ENCODE measurements at places on chromosomes 4 and X.

GRCh38 chrX:13373431-13374187 is 53.8 kb upstream of the ATXN3L start:
- DNase-seq = no peak

- no peak for DNase-seq
Observed at GRCh38 chr4:112956484-112956896, 93.0 kb upstream of the ANK2 start.

GRCh38 chr4:97582890-97583289 is 560.4 kb downstream of the STPG2 start:
- DNase-seq = no peak

GRCh38 chrX:13305108-13305507 is 14.7 kb downstream of the ATXN3L start:
- DNase-seq = no peak

GRCh38 chr4:141425124-141425523 is 204.4 kb downstream of the ZNF330 start:
- no peak for DNase-seq

- DNase-seq = no peak
Observed at GRCh38 chrX:119226446-119226845, 9.6 kb upstream of the PGRMC1 start.

DNA sequence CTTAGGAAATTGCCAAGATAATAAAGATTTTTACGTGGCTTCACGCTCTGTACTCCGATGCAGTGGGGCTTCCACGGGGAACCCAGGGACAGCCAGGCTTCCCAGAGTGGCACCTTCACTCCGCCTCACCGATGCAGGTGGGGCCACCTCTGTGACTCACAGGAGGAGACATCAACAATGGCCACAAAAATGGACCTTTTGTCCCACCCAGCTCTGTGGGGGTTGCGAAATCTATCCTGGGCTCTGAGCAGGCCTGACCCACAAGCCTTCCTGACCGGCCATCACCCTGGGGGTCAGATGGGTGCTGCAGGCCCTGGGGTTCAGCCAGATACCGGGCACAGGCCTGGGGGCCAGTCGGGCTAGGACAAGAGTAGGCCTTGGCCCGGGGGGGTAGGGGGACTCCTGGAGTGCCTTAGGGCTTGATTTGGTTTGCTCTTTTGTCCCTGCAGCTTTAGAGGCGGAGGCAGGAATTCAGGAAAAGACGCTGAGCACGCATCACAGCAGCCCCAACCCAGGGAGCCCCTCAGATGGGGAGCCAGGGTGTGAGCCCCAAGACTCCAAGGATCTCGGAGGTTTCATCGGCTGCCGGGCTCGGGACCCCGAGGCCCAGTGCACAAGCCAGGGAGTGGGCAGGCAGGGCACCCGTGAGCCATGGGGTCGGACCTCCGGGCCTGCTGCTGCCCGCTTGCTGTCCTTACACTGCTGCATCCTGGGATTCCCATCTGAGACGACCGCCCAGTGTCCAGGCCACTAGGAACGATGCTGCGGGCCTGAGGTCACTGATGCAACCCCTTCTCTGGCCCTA is 136.5 kb upstream of the NKX1-1 start:
- no peak for DNase-seq

DNA sequence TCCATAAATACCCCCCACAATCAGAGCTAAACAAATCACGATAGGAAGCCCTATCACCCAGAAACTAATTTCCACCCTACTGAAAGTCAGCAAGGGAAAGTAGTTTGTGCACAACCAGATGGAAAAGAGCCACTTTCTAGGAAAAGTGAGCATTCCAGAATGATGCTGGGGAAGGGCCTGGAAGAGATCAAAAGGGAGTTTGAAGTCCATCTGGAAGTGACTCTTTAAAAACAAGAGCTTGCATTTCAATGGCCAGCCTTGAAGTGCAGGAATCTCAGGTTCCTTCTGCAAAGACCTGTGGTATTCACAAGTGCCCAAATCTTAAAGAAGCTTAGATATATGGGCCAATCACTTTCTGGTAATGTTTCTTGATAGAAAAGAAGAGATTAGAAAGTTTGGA is 97.0 kb upstream of the LDB2 start:
- no peak for DNase-seq

DNA sequence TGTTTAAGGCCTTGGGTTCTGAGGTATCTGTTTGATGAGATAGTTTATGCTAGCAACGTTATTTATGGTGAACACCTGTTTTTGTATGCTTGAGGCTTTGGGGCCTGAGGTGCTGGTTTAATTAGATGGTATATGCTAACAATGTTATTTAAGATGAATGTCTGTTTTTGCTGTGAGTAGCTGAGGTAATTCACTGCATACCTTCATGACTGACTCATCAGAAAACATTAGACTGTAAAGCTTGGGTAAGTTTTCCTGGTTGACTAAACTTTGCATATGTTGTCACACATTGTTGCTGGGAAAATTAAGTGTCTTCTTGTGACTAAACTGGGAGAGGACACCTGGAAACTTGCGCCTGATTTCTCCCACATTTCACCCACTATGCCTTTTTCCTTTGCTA is 1026.6 kb downstream of the RAPGEF2 start:
- no peak for DNase-seq

DNA sequence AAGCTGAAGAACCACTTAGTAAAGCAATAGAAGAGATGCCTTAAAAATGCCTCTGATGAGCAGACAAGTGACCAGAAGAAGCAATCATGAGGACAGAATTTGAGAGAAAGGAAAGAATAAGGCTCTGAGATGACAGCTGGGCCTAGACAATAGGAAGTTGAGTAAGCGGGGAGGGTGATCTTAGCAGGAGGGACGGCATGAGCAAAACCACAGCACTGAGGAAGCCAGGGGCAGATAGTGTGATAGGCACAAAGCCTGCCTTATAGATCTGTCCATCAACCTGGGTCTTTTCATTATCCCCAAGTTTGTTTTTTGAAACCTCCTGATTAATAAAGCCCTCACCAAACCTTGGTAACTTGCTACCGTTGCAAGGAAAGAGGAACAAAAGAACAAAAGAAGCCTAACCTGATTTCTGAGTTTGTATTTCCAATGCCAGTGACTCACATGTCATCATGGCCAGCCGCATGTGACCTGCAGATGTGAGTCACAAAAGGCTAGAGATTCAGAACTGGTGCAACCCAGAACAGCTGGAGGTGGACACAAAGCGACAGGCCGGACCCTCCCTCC is 55.7 kb upstream of the PPARGC1A start:
- DNase-seq = no peak

Measured in activated CD4-positive, alpha-beta T cell treated with anti-CD3 and anti-CD28 coated beads, Interleukin-10, Interleukin-2, amounts not matched to agents 100 ng/mL and 50 ng/mL, durations not matched to agents 16 hours and 8 hours (primary cell).